ENCODE measurements at places on chromosomes 6 and 20. TPM values are rescaled to one million over a fixed set of nuclear protein-coding genes. Genes with fewer than 3 reads are reported as not detected.
A peak's percentile ranks its signal among the peaks of the same experiment; 100 is the strongest.

Gene KCNK16
- total RNA-seq = not detected

Gene SPO11
- total RNA-seq = not detected

Gene APOBEC2
- total RNA-seq = not detected

Gene SIM1
- total RNA-seq = not detected

Gene GSTA5
- total RNA-seq = not detected

Gene CST4
- not detected for total RNA-seq

DNA sequence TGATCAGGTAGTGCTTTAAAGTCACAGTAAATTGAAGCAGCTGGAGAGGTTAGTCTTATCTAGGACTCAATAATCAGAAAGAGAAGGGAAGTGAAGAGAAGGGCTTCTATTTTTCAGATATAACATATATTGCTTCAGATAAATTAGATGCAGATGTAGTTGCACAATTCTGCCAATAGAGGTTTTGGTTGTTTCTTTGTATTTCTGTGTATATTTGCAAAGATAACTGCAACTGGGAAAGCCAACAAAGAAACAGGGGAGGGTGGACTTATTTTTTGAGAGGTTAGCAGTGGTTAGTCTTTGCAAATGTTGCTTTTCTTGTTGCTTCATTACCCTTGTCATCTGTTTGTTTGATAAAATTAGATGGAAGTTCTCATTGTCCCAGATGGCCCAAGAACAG lies 106.6 kb downstream of the ADGRG6 start:
- H3K27ac ChIP-seq = no peak overlapping the region
- no peaks in the 10 kb centered on the region for H3K36me3 ChIP-seq
- H3K4me1 ChIP-seq = no peaks in the 10 kb centered on the region
- no peak overlapping the region for H3K4me3 ChIP-seq
- DNase-seq = no peak

GRCh38 chr20:62377615-62378178 lies 9.2 kb upstream of the RPS21 start:
- peaks cover 76% of the 10 kb centered on the region for H3K4me1 ChIP-seq
- no peaks in the 10 kb centered on the region for H3K36me3 ChIP-seq
- DNase-seq = no peak
- H3K27ac ChIP-seq = peak overlapping the region; percentile 62
- H3K4me3 ChIP-seq = no peak overlapping the region

DNA sequence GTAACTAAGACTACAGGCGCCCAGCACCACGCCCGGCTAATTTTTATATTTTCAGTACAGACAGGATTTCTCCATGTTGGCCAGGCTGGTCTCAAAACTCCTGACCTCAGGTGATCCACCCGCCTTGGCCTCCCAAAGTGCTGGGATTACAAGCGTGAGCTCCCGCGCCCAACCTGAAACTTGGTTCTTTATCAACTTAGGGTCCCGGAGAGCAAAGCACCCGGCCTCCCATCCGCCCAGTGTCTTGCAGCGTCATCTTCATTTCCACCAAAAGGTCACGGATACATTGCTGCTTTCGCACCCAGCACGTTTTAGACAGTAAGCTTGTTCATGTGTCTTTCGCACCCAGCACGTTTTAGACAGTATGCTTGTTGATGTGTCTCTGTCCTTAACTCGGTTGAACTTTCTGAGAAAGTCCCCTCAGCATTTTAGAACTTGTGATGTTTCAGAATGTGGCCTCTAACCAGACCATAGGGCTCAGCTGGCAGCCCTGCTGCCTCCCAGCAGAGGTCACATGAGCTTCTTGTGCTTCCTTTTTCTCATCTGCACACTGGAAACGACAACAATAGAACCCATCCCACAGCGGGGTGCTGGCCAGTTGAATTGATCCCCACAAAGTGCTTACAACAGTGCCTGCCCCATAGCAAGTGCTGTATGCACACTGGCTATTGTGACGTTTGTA lies 48.8 kb downstream of the PRR18 start:
- no peaks in the 10 kb centered on the region for H3K4me1 ChIP-seq
- peak; percentile 62 for DNase-seq
- H3K36me3 ChIP-seq = no peaks in the 10 kb centered on the region

GRCh38 chr6:85756982-85757381 lies 114.3 kb upstream of the SYNCRIP start:
- no peak overlapping the region for H3K4me3 ChIP-seq
- H3K36me3 ChIP-seq = no peaks in the 10 kb centered on the region
- no peak for DNase-seq
- H3K27ac ChIP-seq = no peak overlapping the region
- no peaks in the 10 kb centered on the region for H3K27me3 ChIP-seq

DNA sequence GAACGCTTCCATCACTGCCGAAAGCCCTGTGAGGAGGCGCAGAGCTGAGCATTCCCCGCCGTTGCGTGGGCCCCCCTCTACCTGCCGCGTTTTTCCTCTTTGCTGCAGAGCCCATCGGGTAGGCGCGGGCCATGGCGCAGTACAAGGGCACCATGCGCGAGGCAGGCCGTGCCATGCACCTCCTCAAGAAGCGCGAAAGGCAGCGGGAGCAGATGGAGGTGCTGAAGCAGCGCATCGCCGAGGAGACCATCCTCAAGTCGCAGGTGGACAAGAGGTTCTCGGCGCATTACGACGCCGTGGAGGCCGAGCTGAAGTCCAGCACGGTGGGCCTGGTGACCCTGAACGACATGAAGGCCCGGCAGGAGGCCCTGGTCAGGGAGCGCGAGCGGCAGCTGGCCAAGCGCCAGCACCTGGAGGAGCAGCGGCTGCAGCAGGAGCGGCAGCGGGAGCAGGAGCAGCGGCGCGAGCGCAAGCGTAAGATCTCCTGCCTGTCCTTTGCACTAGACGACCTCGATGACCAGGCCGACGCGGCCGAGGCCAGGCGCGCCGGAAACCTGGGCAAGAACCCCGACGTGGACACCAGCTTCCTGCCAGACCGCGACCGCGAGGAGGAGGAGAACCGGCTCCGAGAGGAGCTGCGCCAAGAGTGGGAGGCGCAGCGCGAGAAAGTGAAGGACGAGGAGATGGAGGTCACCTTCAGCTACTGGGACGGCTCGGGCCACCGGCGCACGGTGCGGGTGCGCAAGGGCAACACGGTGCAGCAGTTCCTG lies 693 bp downstream of the FAM50B start:
- peak overlapping the region; percentile 64 for H3K27ac ChIP-seq
- H3K36me3 ChIP-seq = no peaks in the 10 kb centered on the region
- H3K4me1 ChIP-seq = no peaks in the 10 kb centered on the region
- no peak for DNase-seq

DNA sequence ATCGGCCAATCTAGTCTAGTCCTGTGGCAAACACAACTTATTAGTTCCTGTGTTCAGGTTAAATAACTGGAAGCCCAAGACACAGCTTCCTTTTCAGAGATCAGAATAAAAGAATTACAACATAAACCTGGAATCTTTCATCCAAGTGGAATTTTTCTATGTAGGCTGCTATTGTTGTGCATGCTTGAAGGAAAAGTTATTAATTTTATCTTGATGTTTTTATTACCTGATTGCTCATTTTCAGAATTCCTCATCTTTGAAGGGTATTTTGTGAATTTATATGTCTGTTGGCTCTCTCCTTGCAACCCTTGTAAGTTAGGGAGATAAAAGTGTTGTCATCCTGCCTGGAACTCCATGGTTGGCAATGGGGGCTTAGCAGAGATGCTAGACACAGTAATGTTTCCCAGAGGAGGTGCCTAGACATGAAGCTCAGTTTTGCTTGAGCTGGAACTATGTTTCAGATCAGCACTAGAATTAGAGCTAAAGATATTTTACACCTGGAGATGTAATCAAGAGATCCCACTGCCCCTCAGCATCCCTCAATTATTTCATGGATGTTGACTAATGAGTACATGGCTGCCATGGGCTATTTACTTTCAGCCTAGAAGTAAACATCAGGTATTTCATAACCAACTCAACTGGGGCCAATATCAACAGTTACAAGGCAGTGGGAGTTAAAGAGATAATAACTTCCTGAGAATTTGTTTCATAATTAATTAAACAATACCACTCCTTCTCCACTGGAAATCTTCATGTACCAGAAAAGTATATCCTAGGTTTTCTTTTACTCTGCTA lies 367.0 kb upstream of the MARCKS start:
- DNase-seq = no peak
- H3K4me3 ChIP-seq = no peak overlapping the region
- no peaks in the 10 kb centered on the region for H3K27me3 ChIP-seq
- no peaks in the 10 kb centered on the region for H3K4me1 ChIP-seq
- no peaks in the 10 kb centered on the region for H3K36me3 ChIP-seq

DNA sequence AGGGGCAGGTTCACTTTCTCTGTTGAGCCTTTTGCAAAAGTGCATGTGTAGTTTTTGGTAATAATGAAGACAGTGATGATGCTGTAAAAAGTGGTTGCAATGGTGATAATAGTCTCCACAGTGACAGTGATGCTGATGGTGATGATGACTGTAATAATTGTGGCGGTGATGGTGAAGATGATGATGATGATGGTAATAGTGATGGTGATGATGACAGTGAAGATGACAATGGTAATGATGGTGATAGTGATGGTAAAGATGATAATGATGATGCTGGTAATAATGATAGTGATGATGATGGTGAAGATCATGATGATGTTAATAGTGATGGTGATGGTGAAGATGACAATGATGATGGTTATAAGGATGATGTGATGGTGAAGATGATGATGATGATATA lies 67.7 kb upstream of the LRFN2 start:
- DNase-seq = no peak
- no peaks in the 10 kb centered on the region for H3K36me3 ChIP-seq
- no peaks in the 10 kb centered on the region for H3K4me1 ChIP-seq
- H3K27me3 ChIP-seq = no peaks in the 10 kb centered on the region
- no peak overlapping the region for H3K27ac ChIP-seq

- no peak for DNase-seq
- peaks cover 38% of the 10 kb centered on the region for H3K4me1 ChIP-seq
Observed at GRCh38 chr6:161226009-161226964, 47.6 kb downstream of the AGPAT4 start.

- H3K27me3 ChIP-seq = no peaks in the 10 kb centered on the region
- peaks cover 2% of the 10 kb centered on the region for H3K4me1 ChIP-seq
- no peaks in the 10 kb centered on the region for H3K36me3 ChIP-seq
- no peak for DNase-seq
- H3K4me3 ChIP-seq = no peak overlapping the region
Observed at GRCh38 chr20:44092551-44093248, 94.3 kb downstream of the JPH2 start.

DNA sequence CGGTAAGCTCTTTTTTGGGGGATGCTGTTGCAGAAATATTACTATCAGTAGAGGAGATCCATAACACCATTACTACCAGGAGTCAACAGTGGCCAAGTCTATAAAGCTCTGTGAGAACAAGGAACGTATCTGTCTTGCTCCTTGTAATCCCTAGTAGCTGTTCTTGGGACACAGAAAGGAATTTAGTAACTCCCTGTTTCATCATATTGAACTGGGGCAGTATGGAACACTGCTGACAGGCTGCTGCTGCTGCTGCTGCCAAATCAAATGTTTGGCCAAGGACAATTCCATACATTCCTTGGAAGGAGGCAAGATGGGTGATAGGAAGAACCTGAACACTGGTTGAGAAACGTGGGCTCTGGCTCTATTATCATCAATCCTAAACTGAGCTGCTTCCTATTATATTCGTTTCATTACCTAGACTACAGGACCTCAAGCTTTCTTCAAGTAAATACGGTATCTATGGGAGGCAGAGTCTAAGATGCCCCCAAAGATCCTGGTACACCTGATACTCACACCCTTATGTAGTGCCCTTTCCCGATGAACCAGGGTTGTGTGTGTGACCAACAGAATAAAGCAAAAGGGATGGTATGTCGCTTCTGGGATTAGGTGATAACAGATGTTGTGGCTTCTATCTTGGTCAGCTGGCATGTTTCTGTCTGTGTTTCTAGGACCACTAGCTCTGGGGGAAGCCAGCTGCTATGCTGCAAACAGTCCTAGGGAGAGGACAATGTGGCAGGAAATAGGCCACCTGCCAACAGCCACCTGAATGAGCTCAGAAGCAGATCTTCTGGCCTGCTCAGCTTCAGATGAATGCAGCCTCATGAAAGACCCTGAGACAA lies 39.5 kb downstream of the ELOVL5 start:
- H3K27ac ChIP-seq = no peak overlapping the region
- DNase-seq = no peak
- no peak overlapping the region for H3K4me3 ChIP-seq
- no peaks in the 10 kb centered on the region for H3K27me3 ChIP-seq
- peaks cover 15% of the 10 kb centered on the region for H3K4me1 ChIP-seq

- DNase-seq = no peak
- H3K36me3 ChIP-seq = no peaks in the 10 kb centered on the region
- H3K4me1 ChIP-seq = no peaks in the 10 kb centered on the region
- H3K27me3 ChIP-seq = no peaks in the 10 kb centered on the region
- H3K27ac ChIP-seq = no peak overlapping the region
Observed at GRCh38 chr6:148090326-148090725, 252.3 kb upstream of the SASH1 start.

- H3K27ac ChIP-seq = no peak overlapping the region
- H3K4me1 ChIP-seq = no peaks in the 10 kb centered on the region
- no peaks in the 10 kb centered on the region for H3K27me3 ChIP-seq
- DNase-seq = no peak
- H3K4me3 ChIP-seq = no peak overlapping the region
Observed at GRCh38 chr20:58702859-58703648, 10.5 kb downstream of the NPEPL1 start.

DNA sequence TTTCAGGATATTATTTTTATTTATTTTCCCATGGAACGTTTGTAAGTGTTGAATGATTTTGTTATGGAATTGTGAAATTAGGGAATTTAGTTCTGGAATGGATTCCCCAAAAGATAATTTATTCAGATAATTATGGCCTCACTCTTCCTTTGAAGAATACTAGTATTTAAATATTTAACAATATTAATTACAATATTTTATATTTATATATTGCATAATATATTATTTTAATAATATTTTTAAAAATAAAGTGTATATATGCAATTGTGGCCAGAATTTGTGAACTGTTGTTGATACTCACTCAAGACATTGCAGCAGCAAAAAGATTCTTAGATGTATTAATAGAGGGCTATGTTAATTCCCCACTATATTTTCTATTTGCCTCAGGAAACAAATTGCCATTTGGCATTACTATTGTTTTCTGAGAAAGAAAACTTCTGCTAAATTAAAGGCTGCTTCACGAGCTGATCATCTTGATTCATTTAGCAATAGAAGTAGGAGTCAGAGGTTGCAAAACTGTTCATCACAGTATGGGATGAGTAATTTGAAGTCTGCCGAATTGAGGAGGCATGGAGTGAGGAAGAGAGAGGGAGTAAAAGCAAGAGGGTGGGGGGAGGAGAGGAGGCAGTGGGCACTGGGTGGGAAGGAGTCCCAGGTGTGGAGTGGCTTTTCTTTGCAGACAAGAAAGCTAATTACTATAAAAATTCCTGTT lies 729.2 kb downstream of the DHX35 start:
- no peaks in the 10 kb centered on the region for H3K36me3 ChIP-seq
- H3K27ac ChIP-seq = no peak overlapping the region
- H3K27me3 ChIP-seq = no peaks in the 10 kb centered on the region
- no peaks in the 10 kb centered on the region for H3K4me1 ChIP-seq
- H3K4me3 ChIP-seq = no peak overlapping the region
- DNase-seq = no peak

GRCh38 chr20:19968466-19969073 lies 48.6 kb upstream of the NAA20 start:
- H3K27ac ChIP-seq = no peak overlapping the region
- peaks cover 27% of the 10 kb centered on the region for H3K4me1 ChIP-seq

All from vagina (tissue), 2 donors.